ENCODE measurements at places on chromosomes 13 and 19. TPM values are rescaled to one million over a fixed set of nuclear protein-coding genes. Genes with fewer than 3 reads are reported as not detected.

SIAH3 gene
- not detected for total RNA-seq

VSTM2B gene
- total RNA-seq = not detected

ZNF585A gene
- 8.9 TPM for total RNA-seq

NXNL1 gene
- total RNA-seq = not detected

SLC25A42 gene
- total RNA-seq = 7.6 TPM

TMEM145 gene
- not detected for total RNA-seq

KIR2DL1 gene
- not detected for total RNA-seq

MTIF3 gene
- total RNA-seq = 48.5 TPM

DACH1 gene
- total RNA-seq = not detected

TINCR gene
- total RNA-seq = 0.66 TPM

ZNF562 gene
- 18.0 TPM for total RNA-seq

HAUS8 gene
- total RNA-seq = 1.2 TPM

DMWD gene
- total RNA-seq = 38.6 TPM

SHFL gene
- 27.1 TPM for total RNA-seq

PRX gene
- 1.4 TPM for total RNA-seq

RFPL4AL1 gene
- total RNA-seq = not detected

PRODH2 gene
- total RNA-seq = not detected

LPAR6 gene
- 14.3 TPM for total RNA-seq

COL4A1 gene
- total RNA-seq = 2,000 TPM

EXOC3L2 gene
- 0.10 TPM for total RNA-seq

ZNF829 gene
- total RNA-seq = 3.4 TPM

Measured in smooth muscle cell of the pulmonary artery (primary cell).